ENCODE measurements at places on chromosomes 2 and 18. TPM values are rescaled to one million over a fixed set of nuclear protein-coding genes. Genes with fewer than 3 reads are reported as not detected.

UGT1A10 gene
- not detected for total RNA-seq

SERPINB13 gene
- not detected for total RNA-seq

LIMS4 gene
- total RNA-seq: 1.4 TPM

BCL11A gene
- 47.9 TPM for total RNA-seq

PARD3B gene
- 34.4 TPM for total RNA-seq

PDIA6 gene
- 249 TPM for total RNA-seq

GKN2 gene
- not detected for total RNA-seq

SMIM21 gene
- not detected for total RNA-seq

DNAJC5G gene
- not detected for total RNA-seq

ELOA2 gene
- total RNA-seq: not detected

CCBE1 gene
- 1.1 TPM for total RNA-seq

XDH gene
- total RNA-seq: 4.8 TPM

CNRIP1 gene
- total RNA-seq: not detected

GRCh38 chr2:148305476-148305875 is 284.6 kb downstream of the MBD5 start:
- DNase-seq: no peak

DNA sequence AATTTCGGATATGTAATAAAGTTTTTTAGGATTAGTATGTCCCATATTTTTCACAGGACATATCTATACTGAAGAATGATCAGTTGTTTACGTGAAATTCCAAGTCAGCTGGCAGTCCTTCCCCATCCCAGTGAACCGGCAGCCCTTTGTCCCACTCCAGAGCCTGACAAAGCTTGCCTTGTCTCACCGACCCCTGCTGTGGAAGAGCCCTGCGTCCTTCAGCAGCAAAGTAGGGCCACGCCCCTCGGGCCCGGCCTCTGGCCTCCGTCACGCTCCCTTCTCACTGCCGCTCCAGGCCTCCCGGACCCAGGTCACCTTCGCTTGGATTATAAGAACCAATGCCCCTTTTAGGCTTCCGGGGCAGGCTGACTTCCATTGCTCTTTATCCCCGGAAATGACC is 89.8 kb upstream of the TGIF1 start:
- DNase-seq: no peak

DNA sequence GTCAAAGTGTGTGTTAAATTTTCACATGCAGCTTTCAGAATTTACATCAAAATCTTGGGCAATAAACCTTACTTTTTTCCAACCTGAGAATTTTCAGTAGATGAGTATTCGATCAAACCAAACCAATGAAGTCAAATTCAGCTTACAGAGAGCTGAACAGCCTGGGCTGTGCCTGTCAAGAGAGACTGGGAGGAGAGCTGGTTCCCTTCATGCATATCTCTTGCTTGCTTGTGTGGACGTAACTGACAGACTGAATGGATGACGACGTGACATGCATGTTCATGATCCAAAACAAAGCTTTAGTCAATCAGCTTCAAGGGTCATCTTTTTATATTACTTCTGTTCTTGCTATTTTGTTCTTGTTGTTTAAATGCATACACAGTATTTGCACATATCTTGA is 145.2 kb downstream of the GALNT3 start:
- DNase-seq: no peak

DNA sequence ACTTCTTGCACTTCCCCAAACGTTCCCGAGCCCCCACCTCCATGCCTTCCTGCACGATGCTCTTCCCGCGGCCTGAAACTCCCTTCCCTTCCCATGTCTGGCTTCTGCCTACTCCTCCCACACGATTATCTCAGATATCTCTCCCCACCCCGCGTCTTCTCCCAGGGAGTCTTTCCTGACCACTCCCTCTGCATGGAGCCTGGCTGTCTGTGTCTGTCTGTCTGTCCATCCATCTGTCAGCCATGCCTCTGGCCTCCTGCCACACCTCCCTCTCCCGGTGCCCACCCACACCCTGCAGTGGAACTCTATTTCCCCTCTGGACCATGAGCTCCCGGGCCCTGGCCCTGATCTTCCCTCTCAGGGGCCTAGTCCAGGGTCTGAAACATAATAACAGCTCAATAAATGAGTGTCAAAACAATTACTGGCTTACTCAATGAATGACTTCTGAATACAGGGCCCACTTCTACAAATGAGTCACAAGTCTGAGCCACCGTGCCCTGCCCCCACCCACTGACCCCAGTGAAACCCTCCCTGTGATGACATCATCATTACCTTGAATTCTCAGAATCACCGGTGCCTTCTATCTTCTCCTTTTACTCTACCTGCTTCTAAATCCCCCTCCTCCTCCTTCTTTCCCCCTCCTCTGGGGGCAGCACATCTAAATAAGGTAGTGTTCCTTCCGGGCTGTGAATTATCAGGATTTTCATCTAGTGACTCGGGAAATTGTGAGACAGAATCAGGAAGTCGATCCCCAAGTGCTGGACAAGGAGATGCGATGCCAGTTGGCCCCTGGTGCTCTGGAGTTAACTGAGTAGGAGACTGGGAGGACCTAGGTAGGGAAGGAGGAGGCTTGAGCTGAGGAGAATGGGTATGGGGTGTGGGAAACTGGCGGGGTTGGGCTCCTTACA is 46.1 kb upstream of the PLB1 start:
- DNase-seq: no peak

- DNase-seq: no peak
These were observed 11.5 kb upstream of the KYNU start for GRCh38 chr2:142865924-142866323.

- no peak for DNase-seq
These were observed 45.7 kb downstream of the MAP3K2 start for GRCh38 chr2:127342101-127342500.

GRCh38 chr2:154600927-154601494 is 97.5 kb upstream of the KCNJ3 start:
- no peak for DNase-seq

DNA sequence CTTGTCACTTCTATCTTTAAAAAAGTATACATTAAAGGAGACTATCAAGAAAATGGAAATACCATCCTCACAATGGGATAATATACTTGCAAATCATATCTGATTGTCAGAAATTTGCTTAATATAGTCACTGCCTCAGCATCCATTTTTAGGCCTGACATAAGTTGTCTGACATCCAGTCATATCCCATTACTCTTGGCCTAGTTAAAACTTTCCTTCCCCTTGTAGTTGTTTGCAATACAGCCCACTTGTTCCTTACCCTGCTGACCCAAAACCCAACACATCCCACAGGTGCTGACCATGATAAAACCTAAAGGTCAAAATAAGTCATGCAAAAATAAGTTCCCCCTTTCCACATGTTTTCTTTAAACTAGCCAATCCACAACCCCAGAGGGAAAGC is 3.6 kb upstream of the ARHGEF33 start:
- DNase-seq: no peak

DNA sequence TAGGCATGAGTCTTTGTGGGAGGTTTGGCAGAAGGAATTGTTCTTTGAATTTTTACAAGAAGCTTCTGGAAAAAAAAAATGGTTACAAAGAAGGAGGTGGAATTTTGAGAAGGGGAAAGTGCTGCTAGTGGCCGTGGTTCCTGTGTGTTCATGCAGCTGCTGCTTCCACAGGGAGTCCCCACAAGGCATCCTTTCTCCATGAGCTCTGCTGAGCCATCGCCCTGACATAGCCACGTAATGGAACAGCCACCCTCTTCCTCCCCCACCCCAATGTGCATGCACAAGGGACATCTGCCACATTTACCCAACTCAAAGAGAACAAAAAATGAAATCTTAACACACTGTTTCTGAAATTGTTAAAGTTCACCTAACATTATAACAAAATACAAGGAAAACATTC is 529.7 kb downstream of the SATB2 start:
- DNase-seq: no peak

DNA sequence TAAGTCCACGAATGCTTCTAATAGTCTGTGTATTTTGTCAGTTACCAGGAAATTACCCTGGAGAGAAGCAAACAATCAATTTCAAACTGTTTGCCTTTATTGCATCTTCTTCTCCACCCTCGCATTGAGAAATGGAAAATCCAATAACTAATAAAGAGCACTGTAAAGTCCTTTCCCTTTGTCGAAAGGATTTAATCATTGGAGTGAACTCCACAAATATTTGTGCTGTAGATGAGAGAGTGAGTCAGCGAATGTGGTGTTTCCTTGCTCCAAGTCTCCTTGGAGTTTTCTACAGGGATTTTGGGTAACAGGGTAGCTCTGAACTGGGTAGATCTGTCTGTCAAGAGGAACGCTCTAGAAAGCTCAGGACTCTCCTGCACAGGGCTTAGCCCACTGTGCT is 240.2 kb downstream of the KCNS3 start:
- DNase-seq: no peak

- no peak for DNase-seq
These were observed 35.8 kb upstream of the ASPRV1 start for GRCh38 chr2:69997015-69997830.

DNA sequence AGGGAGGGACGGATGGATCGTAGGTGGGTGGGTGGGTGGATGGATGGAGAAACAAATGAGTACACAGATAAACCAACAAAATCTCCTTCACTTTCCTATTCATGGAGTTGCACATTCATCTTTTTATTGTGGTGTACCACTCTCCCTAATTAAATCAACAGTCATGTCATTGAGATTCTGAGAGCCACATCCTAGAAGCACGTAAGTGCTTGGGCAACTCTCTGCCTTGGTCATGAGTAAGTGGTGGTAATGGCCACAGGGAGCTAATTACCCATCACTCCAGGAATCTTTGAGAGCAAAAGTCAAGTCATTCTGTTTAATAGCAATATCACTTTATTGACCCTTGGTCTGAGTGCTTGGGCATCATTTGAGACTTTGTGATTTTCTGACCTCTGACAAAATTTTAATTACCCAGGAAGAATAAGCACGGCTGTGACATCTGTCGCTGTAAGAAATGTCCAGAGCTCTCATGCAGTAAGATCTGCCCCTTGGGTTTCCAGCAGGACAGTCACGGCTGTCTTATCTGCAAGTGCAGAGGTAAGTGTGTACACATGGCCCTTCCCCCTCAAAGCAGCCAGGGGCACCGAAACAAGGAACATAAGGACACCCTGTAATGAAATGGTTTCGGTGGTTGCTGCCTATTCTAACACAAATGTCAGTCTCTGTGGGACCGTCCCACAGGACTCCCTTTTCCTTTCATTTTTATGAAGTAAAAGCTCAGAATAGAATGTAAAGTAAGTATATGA is 85.9 kb downstream of the FEZ2 start:
- no peak for DNase-seq

DNA sequence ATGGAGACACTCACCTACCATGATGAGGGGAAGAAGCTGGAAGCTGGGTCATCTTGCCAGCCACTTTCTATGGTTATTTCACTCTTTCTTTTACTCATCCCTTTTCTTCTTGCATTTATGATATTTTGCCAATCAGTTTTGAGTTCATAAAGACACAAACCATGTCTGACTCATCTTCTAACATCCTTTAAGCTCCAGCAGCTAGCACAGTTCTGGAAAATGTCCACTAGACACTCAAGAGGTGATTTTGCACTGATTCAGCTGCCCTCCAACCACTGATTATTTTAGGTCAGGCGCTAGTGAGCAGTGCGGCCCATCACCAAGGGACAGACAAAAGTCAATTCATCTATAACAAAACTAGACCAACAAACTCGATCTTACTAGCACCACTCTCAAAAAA is 537.1 kb upstream of the ID2 start:
- DNase-seq: no peak

- DNase-seq: no peak
These were observed 20.2 kb downstream of the ARHGEF33 start for GRCh38 chr2:38909872-38910271.

GRCh38 chr2:150212722-150213171 is 274.7 kb downstream of the RND3 start:
- no peak for DNase-seq

GRCh38 chr18:76873311-76873710 is 51.0 kb downstream of the ZNF236 start:
- no peak for DNase-seq

DNA sequence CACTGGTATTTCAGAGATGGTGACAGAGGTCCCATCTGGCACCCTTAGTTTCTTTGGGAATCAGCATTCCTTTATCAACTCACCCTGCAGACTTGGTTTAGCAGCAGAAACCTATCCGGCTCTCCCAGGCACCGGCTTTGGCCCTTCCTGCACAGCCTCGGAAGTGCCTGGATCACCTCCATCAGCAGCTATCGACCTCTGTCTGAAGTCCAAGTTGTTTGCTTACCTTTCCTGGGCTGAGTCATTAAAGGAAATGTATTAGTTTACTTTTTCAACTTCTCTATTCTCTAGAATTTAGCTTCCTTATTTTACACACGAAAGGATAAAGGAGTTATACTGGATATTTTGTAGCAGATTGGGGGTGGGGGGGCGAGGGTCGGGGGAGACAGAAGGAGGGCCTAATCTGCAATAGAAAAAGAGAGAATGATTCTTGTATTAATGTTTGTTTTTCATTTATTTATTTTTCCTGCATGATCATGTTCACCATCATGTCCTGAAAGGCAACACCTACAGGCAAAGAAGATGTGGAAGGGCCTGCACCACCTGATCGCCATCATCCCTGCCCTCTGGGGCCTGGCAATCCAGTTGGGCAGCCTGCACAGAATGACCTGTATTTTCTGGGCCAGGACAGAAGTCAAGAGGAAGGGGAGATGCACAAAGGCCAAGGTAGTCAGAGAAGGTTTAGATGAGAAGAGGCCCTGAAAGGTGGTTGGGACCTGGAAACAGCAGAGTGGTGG is 22.1 kb upstream of the MAT2A start:
- no peak for DNase-seq

GRCh38 chr2:240728827-240729226 is 37.2 kb downstream of the AQP12A start:
- DNase-seq: no peak
